ENCODE measurements at places on chromosomes 3 and 15. TPM values are rescaled to one million over a fixed set of nuclear protein-coding genes. Genes with fewer than 3 reads are reported as not detected.

SPINK8 gene
- total RNA-seq = not detected

TUSC7 gene
- total RNA-seq = not detected

CTXND1 gene
- not detected for total RNA-seq

PATL2 gene
- total RNA-seq = 0.33 TPM

CAV3 gene
- total RNA-seq = not detected

HTR3C gene
- total RNA-seq = not detected

RPL4 gene
- 3,026 TPM for total RNA-seq
